ENCODE measurements at places on chromosomes 2 and 18.

GRCh38 chr2:19847486-19847885 lies 54.3 kb downstream of the TTC32 start:
- no peak for DNase-seq

- DNase-seq, result no peak
These were observed 65.6 kb downstream of the ODC1 start for GRCh38 chr2:10382354-10383061.

DNA sequence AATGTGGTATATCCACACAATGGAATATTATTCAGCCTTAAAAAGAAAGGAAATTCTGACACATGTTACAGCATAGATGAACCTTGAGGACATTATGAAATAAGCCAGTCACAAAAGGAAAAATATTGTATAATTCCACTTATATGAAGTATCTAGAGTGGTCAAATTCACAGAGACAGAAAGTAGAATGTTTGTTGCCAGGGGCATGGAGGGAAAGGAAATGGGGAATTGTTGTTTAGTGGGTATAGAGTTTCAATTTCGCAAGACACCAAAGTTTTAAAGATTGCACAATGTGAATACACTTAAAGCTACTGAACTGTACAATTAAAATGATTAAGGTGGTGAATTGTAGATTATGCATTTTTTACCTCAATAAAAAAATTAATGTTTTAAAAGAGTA lies 92.9 kb downstream of the TXNL1 start:
- peak; percentile 38 for DNase-seq

DNA sequence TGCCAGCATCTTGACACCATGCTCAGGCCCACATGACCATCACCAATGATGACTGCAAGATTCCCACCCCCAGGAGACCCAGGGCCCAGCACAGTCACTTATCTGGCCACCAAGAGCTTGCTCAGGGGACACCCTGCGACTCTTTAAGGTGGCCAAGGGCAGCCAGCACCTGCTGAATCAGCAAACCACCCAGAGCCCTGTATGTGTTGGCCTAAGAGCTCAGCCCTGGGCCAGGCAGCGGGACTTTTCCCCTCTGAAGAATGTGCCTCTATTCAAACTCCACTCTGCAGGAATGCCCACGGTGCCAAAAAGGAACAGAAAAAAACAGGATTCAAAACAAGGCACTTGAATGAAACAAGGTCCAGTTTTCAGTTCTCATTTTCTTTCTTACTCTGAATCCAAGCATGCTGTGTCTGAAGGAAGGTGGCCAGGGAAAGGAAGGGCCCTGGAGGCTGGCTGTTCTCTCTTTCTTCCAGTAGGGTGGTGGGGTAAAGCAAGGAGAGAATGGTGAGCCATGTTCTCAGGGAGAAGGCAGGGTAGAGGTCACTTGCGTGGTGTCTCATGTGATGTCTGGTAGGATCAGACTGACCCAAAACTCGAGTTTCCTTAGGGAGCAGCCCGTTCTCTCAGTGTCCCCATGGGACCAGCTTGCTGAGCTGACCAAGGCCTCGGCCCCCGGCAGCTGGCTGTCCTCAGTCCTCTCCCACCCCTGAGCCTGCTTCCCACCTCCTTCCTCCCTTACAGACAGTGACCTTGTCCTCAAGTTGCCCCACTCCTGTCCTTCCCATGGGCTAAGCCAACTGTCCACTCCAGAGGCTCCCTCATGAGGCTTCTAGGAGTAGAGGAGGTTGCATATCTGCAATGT lies 150.0 kb downstream of the RNF152 start:
- DNase-seq, result no peak

DNA sequence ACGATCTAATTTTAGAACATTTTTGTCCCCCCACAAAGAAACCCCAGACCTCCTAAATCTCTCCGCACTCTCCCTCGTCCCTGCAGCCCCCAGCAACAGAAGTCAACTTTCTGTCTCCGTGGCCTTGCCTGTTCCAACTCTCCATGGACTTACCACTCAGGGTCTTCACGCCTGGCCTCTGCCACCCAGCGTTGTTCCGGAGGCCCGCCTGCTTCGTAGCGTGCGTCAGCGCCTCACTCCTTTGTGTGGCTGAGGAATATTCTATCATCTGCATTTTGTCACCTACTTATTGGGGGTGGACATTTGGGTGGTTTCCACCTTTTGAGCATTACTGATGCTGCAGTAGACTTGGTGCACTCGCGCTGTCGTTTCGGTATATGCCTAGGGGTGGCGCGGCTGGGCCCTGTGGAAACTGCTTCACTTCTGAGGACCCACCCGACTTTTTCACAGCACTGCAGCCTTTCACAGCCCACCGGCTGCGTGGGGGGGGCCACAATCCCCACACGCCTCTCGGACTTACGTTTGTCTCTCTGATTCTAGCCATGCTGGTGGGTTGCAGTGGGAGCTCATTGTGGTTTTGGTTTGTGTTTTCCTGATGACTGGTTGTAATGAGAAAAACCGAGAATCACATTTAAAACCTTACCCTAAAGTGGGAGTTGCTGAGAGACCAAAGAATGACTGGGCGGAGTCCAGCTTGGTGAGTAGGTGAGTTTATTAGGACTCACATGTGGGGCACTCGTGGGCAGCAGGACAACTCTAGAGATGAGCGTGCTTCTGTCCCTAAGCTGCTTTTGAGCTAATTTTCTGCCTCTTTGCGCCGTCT lies 1.4 kb upstream of the HSBP1L1 start:
- DNase-seq, result no peak

DNA sequence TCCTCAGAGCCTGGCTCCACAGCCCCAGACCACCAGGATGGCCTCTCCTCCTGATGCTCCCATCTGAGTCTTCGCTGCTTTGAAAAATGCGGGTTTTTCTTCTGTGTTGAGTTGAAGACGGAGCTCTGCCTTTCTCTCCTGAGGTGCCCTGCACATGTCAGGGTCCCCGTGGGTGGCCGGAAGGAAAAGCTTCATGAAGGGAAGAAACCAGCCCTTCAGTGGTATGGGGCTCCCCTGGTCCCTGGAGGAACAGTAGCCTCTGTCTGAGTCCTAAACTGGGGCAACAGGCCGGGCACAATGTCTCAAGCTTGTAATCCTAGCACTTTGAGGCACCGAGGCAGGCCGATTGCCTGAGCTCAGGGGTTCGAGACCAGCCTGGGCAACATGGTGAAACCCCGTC lies 54.7 kb upstream of the CAB39 start:
- DNase-seq, result no peak

- DNase-seq, result peak; percentile 95
These were observed 12.8 kb upstream of the PLA2R1 start for GRCh38 chr2:160075171-160075570.

- DNase-seq, result no peak
These were observed 80.4 kb downstream of the TNS1 start for GRCh38 chr2:217922101-217923006.

- no peak for DNase-seq
These were observed 464.3 kb upstream of the ID2 start for GRCh38 chr2:8217468-8218030.

DNA sequence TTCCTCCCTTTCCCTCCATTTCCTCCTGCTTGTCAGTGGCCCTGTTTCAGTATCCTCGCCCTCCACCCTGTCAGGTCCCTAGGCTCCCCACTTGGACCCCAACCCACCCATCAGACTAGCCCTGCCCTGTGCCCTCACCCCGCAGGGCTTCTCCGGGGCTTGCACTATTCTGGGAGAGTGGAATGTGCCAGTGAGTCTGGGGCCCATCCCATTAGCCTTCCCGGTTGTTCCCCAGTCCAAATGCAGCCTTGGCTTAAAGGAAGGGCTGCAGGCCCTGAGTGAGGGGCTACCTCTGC lies 45.5 kb downstream of the MYO7B start:
- no peak for DNase-seq

DNA sequence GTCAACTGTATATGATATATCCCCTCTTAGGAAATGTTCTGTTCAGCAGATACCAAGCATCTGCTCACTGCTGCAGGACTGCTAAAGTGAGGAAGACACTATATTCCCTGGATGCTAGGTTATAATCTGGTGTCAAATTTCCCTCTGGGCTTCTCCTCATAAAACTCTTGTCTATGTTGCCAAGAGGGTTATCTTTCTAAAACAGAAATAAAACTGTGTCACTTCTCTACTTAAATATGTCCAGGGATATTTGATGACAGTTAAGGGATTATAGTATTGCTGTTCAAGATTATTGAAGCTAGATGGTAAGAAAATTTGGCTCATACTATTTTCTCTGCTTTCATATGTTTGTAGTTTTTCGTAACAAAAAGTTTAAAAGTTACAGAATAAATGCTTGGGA lies 30.5 kb upstream of the SNRNP27 start:
- DNase-seq, result no peak

DNA sequence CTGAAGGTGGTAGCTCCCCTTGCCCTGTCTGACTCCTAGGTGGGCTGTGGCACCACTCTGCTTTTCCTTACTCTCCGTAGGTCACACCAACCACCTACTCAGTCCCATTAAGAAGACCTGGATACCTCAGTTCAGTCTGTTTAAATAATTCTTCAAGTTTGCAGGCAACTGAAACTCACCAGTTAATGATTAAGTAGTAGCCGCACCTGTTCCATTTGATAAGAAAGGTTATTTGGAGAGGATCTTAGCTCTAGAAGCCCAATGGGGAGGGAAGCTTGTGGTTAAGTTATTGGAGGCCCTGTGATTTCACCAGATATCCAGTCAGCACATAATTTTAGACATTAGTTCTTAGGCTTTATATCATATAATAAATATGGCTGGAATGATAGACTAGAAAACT lies 1193.0 kb downstream of the DPP10 start:
- DNase-seq, result no peak

- no peak for DNase-seq
These were observed 48.4 kb upstream of the STAM2 start for GRCh38 chr2:152223977-152224376.

- peak; percentile 54 for DNase-seq
These were observed 26.5 kb upstream of the KCNS3 start for GRCh38 chr2:17851731-17852585.

DNA sequence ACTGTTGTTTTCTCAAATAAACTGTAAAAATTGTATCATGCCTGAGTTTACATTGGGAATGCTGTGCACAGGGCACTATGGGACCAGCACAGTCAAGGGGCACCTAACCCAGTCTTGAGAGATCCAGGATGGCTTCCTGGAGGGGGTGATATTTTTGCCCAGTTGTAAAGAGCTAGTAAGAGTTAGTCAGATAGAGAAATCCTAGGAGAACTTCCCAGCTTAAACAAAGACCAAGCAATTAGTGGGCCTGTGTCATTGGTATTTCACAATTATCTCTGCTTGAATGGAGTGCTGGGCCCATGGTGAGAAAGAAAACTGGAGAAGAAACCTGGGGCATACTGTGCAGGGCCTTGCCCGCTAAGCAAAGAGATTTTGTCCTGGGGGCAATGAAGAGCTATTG lies 12.2 kb downstream of the XDH start:
- peak; percentile 31 for DNase-seq

GRCh38 chr18:54165450-54165849 lies 59.0 kb downstream of the MBD2 start:
- DNase-seq, result no peak

DNA sequence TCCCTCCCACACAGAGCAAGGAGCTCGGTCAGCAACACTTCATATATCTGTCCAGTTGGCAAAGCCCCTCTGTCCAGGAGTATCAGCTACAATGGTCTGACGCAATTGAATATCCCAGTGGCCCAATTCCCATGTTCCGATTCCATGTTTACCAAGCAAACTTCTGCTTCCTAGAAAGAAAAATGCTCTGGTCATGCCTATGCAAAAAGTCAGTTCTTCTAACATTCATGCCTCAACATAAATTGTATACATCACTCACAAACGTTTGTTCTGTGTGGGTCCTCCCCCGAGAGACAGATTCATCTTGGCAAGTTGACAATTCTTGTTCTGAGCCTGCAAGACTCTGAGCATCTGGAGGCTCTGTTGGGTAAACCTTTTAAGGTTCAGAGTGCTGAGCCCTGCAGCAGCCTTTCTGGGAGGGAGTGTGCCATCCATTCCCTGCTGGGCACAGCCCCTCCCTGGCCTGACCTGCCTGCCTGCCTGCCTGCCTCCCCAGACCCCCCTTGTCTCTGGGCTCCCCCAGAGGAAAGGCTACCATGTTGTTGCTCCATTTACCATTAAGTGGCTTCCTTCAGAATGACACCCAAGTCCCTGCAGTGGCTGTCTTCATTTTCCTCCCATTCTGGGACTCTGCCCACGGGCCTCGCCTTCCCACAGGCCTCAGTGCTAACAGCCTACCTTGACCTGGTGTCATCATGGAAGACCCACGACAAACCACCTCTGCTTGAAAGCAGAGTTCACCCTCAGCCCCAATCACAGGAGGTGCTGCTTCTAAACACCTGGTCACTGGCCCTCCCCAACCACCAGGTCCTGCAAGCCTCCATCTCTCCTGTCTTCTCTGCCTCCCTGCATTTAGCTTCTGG lies 37.6 kb upstream of the TAF1B start:
- peak; percentile 67 for DNase-seq

DNA sequence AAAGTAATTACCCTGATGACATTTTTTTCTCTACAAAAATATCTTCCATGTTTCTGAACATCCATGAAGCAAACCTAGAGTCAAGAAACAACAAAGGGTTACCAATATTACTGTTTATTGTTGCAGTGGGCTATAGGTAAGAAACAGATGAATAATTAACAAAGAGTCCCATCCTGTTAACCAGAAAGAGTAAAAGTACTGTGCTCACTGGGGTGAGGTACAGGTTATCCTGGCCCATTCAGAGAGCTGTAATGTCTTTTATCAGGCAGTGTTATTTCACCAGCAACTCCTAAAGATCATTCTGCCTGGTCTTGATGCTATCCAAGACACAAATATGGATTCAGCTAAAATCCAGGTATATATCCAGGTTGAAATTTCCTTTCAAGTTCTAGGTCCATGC lies 754.9 kb downstream of the SATB2 start:
- DNase-seq, result no peak

DNA sequence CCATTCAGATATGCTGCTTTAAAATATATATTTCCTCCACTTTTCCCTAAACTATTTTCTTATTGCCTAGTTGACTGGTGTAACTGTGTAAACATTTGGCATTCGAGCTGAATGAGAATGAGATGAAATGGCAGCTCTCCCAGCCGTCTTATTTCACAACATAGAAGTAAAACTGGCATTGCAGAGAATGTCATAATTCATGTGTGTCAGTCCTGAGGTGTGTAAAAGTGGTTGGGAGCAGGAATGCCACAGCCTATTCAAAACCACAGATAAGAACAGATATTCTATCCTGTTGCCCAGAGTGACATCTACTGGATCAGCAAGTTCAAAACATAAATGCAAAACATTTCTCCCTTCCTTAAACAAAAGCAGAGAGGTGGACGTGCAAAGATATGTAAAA lies 565.5 kb upstream of the CHAC2 start:
- DNase-seq, result peak; percentile 88

DNA sequence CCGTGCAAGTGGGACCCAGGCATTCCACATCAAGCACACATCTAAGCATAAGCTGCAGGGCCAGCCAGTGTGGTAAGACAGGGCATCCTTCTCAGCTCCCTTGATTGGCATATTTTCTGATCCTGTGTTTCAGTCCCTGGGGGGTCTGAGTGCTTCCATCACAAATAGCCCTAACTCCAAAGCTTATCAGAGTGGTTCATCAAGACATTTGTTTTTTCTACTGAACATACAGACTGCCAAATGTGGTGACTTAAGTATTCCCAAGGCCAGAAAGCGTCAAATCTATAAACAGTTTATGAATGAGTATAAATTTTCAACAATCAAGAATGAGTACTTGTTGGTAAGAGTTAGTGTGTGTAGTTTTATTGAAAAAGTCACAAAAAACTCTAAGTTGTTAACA lies 18.8 kb downstream of the SPRED2 start:
- no peak for DNase-seq

GRCh38 chr2:9205486-9205885 lies 1.1 kb upstream of the ASAP2 start:
- no peak for DNase-seq

- no peak for DNase-seq
These were observed 102.6 kb downstream of the HDAC4 start for GRCh38 chr2:239298116-239298804.

Measured in fibroblast of gingiva (primary cell).